ENCODE measurements at places on chromosomes 3 and 15.

GRCh38 chr3:111895071-111895470 lies 36.0 kb downstream of the PHLDB2 start:
- peak; percentile 45 for DNase-seq

GRCh38 chr3:177345049-177345972 lies 148.0 kb upstream of the TBL1XR1 start:
- peak; percentile 81 for DNase-seq

- DNase-seq = no peak
These were observed 1011.8 kb upstream of the GBE1 start for GRCh38 chr3:82773207-82773606.

GRCh38 chr3:139016430-139017048 lies 4.2 kb downstream of the PRR23B start:
- no peak for DNase-seq

Measured in globus pallidus (tissue), 1 donor.